ENCODE measurements at places on chromosomes 1 and 21.

- no peak for DNase-seq
These were observed 80.3 kb downstream of the SDCCAG8 start for GRCh38 chr1:243336163-243336562.

GRCh38 chr1:62280150-62280549 lies 39.1 kb downstream of the KANK4 start:
- DNase-seq: no peak

GRCh38 chr1:183871601-183872000 lies 66.7 kb downstream of the RGL1 start:
- DNase-seq: no peak

DNA sequence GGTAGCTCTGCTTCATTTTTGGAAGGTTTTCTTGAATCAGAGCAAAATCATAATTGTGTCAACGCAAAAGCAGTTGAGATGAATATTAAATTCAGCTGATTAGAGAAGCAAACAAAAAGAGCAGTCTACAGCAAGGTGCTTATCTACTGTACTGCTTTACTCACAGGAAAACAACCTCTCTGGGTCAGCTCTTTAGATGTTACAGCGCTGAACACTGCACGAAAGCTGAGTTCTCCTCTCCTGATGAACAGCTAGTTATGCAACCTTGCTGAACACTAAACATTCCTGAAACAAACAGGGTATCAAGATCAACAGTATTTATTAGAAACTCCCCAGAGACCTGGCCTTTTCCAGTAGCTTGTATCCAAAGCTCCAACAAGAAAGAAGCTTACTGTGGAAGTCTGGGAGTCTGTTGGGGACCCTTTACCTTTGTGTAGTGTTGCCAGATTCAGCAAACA lies 41.3 kb downstream of the TBCE start:
- no peak for DNase-seq

- DNase-seq: no peak
These were observed 22.7 kb upstream of the SCAF4 start for GRCh38 chr21:31754708-31754960.
